ENCODE measurements at places on chromosomes 5 and 9.
A peak's percentile ranks its signal among the peaks of the same experiment; 100 is the strongest.

DNA sequence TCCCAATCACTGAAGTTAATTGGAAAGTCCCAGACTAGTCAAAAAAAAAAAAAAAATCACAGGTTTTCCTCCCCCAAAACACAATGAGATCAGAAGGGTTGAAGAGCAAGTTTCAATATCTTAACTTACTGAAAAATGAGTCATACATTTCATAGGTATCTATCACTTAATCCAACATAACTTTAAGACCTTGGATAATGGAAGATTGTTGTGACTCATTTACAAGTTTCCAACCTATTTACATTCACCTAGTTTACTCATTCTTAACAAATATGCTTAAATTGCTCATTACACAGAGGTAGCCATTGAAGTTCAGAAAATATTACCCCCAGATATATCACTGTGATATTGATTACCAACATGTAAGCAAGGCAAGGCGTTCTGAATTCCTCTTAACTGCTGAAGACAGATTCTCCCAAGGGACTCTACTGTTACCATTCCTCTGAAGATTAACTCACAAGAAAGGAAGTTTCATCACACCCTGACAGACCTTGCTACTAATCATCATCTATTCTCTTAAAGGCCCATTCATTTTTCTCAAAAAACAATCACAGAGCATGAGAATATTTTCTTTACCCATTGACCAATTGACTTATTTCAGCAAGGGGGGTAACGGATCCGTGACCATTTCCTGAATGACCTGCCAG is 563.8 kb downstream of the TLE1 start:
- no peak for DNase-seq

DNA sequence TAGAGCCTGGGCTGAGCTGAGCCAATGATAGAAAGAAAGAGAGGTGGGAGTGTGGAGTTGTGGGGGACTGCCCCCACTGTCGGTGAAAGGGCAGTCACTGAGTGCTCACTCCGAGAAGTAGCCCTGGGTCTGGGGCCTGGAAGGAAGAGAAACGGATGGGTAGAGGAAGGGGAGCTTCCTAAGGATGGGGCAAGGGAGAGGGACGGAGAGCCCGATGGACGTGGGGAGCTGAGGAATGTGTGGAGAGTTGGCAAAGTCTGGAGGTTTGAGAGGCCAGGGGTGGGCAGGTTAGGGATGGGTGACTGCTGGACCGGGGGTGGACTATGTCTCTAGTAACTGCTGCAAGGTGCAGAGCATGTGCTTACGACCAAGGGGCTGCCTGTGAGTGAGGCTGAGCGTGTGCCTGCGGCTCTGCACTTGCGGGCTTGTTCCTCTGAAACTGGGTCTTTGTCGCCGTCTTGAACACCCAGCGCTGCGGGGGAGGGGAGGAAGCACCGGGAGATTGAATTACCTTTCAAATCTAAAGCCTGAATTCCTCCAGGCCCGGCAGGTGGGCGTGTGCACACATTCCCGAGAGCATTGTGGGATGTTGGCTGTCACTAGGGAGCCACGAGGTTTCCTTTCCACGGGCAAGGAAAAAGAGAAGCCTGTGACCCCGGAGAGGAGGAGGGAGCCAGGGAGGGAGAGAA is 76.4 kb upstream of the ARAP3 start:
- DNase-seq, result no peak

DNA sequence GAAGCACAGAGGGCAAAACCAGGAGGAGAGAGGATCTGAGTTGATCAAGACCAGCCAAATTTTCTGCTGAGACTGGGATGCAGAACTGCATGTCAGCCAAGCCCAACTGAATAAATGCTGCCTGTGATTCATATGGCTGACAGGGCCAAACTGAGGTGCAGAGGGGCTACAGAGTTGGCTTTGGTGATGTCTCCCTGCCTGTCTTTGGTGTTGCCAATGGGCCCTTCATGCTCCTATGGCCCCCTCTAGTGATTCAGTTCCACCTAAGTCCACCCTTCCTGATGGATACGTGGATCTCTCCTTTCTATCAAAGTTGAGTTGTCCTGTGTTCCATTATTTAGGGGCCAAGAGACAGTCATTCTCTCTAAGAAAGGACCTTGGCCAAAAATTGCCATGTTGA is 163.6 kb upstream of the TLE4 start:
- DNase-seq, result no peak

DNA sequence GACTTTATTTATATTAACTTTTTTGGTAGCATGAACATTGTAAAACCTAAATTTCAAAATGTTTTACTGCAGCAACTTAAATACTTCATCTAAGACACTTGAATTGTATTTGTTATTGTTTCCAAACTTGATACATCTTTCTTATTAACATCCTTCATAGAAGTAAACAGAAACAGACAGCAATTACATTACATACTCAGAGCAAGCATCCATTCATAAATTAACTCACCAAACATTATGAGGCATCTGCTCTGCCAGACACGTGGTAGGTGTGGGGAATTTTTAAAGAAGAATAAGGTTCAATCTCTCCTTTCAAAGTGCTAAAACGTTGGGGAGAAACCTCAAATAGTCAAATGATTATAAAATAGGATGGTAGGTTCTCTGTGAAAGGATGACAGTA is 130.8 kb downstream of the MUSK start:
- no peak for DNase-seq

DNA sequence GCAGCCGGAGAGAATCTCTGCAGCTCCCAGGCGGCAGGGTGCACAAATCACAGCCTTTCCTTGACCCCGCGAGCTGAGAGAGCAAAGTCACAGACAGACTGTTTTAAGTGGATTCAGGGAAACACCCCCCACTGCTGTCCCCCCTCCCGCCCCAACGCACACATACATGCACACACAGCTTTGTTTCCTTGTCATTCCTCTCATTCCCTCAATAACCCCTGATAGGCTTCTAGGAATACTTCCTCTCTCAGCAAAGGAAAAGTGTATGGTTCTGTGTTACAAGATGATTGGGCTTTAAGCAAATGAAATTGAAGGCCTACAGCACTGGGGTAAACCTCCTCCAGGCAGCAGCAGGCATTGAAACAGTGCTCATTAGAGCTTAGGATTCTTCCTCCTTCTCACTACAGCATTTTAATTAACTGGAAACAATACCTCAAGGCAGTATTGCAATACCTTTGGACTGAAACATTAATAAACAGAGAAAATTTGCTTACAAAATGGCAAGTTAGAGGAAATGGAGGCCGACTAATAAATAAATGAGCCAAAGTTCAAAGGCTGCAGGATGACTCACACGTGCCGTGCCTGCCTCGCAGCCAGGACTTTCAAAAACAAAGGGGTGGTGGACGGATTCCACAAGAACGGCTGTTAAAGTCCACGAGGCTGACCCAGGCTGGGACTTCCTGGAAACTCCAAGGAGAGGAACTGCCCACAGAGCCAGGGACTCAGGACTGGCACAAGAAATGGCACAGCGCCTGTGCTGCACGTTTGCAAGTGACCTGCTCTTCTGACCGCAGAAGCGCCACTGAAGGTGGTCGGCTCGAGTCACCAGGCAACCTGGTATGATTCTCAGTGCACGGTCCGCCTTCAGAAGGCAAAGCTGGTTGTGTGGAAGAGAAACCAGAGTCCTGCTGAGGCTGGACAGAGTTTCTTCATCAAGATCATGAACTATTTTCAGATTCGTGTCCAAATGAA is 236.2 kb downstream of the SYK start:
- peak; percentile 86 for DNase-seq

GRCh38 chr5:58411372-58411771 is 48.5 kb downstream of the PLK2 start:
- DNase-seq, result no peak

DNA sequence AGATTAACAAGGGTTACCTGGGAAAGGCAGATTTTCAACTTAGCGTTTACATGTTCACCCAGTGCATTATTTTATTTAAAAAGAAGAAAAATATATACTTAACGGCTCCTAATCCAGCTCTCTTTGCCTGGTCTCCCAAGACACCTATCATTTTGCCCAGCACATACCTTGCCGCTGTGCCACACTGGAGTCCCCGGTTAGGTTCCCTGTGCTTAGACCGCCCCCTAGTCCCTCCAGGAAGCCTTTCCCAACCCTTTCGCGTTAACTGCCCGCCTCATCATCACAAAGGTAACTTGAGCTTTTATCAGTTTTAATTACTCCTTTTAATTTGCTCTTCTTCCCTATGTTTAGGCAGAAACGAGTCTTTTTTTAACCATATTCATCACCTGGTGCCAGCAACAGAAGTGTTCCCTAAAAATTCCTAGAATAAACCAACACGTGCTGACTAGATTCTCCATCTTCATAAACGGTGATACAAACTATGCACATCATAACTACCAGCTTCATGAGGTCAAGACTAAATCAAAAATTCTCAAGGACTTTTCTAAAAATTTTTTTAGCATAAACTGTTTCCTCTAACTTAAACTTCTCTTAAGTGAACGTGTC is 19.7 kb downstream of the DNAJA1 start:
- no peak for DNase-seq

GRCh38 chr5:92527311-92528078 is 1053.5 kb downstream of the NR2F1-AS1 start:
- DNase-seq, result no peak

- DNase-seq, result no peak
These were observed 576.9 kb downstream of the EBF1 start for GRCh38 chr5:158522776-158523175.

GRCh38 chr5:145856285-145856818 is 16.5 kb downstream of the GRXCR2 start:
- DNase-seq, result peak; percentile 11

GRCh38 chr9:21974722-21975409 is 19.3 kb downstream of the CDKN2A start:
- DNase-seq, result no peak

DNA sequence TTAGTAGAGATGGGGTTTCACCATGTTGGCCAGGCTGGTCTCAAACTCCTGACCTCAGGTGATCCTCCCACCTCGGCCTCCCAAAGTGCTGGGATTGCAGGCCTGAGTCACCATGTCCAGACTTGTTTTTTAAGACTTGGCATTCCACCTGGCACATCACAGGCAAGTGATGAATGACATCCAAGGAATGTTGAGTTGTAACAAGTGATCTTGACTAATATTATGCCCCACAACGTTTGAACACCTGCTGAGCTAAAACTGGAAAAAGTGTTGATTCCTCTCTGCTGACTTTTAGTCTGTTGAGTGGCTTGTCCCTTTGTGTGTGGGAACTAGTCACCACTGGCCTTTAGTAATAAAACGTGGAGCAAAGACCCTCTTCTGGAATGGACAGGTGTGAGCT is 54.6 kb downstream of the SUB1 start:
- DNase-seq, result no peak

DNA sequence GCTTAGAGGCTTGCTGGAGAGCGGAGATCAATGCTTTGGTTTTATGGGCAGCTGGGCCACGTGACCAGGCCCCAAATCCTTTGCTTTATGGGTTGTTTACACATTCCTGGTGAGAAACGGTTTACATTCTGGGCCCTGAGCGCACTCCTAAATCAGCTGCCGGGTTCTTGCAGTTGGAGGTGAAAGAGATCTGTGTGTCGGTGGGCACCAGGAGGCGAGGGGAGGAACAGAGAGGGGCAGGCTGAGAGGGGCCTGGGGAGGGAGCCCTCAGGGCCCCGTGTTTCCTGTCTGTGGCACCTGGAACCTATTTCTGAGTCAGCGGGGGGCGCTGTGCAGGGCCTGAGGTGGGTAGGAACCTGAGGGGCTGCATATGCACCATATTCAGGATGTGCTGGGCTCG is 63.5 kb upstream of the HAND1 start:
- DNase-seq, result no peak

- DNase-seq, result no peak
These were observed 15.4 kb upstream of the PPP2R2B start for GRCh38 chr5:146893991-146894390.

DNA sequence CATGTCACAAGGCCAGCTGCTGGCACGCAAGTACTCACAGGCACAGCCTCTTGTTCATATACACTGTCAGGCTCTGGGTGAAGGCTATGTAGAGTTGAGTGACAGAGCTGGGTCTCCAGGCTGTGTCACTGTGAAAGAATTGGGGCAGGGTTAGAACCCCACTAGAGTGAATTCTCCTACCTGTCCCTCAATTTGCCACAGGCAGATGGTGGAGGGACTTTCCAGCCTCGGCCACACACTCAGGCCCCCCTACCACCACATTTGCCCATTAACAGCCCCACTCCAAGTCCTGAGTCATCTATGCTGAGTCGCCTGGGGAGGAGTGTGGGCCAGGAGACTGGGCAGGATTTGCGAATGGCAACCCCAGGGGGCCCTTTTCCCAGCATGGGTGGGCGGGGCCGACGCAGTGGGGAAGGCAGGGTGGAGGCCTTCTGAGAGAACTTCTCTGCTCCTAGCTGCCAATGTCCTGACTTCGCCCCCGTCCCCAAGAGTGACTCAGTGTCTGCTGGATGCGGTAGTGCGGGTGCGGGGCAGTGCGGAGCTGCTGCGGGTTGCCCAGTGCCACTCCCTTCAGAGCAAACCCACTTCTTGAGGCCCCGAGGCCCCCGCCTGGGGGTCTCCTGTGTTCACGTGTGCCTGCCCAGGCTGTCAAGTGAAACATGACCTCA is 50.3 kb upstream of the PSD2 start:
- DNase-seq, result peak; percentile 98

DNA sequence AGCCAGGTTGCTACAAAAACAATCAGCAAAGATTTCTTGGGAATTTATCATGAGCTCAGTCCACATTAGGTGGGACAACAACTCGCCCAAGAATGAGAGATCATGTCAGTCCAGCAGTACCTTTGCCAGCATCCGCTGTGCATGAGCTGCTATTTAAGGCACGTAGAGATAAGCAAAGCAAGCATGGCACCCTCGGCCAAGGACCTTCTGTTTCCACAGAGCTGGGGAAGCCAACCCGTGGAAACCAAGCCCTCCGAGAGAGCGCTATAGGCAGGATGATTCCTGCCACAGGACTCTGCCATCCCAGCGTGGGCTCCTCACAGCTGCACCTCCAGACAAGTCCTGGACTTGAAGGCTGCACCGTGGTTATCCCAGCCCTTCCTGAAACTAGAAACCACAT is 189.5 kb upstream of the PPP1R26 start:
- DNase-seq, result no peak

GRCh38 chr5:124179819-124180218 is 566.6 kb downstream of the ZNF608 start:
- DNase-seq, result no peak

- DNase-seq, result no peak
These were observed 200.7 kb downstream of the TMEM232 start for GRCh38 chr5:110525762-110526161.

- no peak for DNase-seq
These were observed 77.1 kb downstream of the BAAT start for GRCh38 chr9:101307524-101308213.

GRCh38 chr9:101398930-101399642 is 435 bp downstream of the ZNF189 start:
- no peak for DNase-seq

DNA sequence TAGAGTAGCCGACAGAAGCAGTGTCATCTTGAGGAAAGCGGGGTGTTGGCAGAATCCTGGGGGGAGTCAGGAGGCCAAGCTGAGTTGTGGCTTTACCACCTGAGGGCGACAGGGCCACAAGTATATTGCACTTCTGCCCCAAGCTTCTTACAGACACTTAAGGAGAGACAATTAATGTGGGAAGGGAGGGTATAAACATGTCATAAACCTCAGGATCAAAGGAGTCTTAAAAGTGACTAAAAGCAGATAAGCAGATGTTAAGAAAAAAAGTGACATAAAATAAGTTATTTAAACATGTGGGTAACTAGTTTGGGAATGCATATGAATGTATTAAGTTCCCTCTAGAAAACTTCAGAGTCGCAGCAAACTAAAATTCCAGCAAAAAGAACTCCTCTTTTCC is 63.9 kb downstream of the ERAP1 start:
- DNase-seq, result no peak

Data from H54 (cell line).